Activated CD4-positive, alpha-beta memory T cell treated with anti-CD3 and anti-CD28 coated beads for 36 hours (primary cell): ENCODE measurements at places on chromosomes 12 and 14. TPM values are rescaled to one million over a fixed set of nuclear protein-coding genes. Genes with fewer than 3 reads are reported as not detected.

Gene CCDC177
- total RNA-seq, result not detected

Gene LTA4H
- 110 TPM for total RNA-seq

Gene HOTAIR
- total RNA-seq, result not detected

Gene FOXG1
- not detected for total RNA-seq

Gene OTOGL
- not detected for total RNA-seq

Gene C3AR1
- 0.97 TPM for total RNA-seq

Gene ARMH4
- total RNA-seq, result 0.29 TPM

Gene GYS2
- total RNA-seq, result not detected

Gene LAG3
- 172 TPM for total RNA-seq

Gene C14orf132
- 4.6 TPM for total RNA-seq

Gene CYP27B1
- total RNA-seq, result 8.2 TPM

Gene FAM222A
- 0.55 TPM for total RNA-seq

Gene OR6C70
- total RNA-seq, result not detected

Gene FGF6
- total RNA-seq, result not detected

Gene ERBB3
- total RNA-seq, result 0.82 TPM

Gene MFAP5
- not detected for total RNA-seq

Gene ERGIC2
- total RNA-seq, result 120 TPM

Gene CHST11
- 59.0 TPM for total RNA-seq

Gene CSRP2
- total RNA-seq, result 0.41 TPM

GRCh38 chr12:68521848-68522502, 88.7 kb upstream of the RAP1B start:
- no peak for DNase-seq

DNA sequence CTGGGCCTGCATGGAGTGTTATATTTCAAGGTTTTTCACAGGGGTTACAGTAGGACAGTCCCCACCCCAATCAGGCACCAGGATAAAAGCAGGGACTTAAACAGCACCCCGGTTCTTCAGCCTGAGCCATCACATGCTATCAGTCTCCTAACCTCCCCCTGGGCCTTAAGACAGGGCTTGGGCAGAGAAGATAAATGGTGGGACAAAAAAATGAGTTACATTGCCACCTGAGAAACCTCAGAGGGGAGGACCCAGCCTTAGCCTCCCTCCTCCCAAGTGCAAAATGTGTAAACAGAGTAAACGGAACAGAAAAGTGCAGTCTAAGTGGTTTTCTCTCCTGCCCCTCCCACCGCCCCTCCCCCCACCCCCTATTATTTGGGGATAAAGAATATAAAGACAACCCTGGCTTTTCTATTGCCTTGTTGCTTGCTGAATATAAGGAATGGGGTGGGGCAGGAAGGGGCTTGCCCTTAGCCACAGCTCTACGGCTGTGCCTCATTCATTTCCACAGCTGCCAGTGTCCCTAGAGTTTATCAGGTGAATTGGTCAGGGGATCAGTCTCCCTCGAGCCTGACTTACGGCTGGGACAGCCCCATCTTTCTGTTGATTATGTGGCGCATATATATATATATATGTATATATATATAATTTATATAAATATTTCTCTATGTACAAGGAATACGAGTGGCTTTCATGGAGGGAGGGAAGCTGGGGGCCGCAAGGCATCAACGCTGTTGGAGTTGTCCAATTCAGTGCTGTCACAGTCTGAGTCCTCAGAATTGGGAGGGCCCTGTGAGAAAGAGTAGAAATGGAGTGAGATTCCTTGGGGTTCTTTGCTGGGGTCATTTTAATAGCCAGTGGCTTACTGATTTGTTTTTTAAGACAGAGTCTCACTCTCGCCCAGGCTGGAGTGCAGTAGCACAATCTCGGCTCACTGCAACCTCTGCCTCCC, 18.5 kb downstream of the MAP3K12 start:
- no peak for DNase-seq

- DNase-seq, result peak; percentile 18
Measured at GRCh38 chr12:16939871-16940306, 333.9 kb upstream of the LMO3 start.

DNA sequence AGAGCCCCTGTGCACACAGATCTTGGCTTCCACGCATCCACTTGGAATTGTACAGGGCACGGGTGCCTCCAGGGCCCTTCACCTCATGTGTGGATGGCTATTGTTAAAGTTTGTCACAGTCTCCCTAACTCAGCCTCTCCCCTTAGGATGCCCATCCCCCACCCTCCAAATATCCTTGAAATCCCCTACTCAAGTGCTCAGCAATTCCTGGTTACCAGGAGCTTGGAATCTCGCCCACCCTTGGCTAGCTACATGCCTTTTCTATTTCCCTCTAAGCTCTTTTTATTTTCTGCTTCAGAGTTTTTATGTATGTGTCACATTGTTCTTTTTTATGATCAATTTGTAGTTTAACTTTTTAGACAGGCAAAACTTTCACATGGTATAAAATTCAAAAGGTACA, 13.0 kb upstream of the NR1H4 start:
- DNase-seq, result no peak

DNA sequence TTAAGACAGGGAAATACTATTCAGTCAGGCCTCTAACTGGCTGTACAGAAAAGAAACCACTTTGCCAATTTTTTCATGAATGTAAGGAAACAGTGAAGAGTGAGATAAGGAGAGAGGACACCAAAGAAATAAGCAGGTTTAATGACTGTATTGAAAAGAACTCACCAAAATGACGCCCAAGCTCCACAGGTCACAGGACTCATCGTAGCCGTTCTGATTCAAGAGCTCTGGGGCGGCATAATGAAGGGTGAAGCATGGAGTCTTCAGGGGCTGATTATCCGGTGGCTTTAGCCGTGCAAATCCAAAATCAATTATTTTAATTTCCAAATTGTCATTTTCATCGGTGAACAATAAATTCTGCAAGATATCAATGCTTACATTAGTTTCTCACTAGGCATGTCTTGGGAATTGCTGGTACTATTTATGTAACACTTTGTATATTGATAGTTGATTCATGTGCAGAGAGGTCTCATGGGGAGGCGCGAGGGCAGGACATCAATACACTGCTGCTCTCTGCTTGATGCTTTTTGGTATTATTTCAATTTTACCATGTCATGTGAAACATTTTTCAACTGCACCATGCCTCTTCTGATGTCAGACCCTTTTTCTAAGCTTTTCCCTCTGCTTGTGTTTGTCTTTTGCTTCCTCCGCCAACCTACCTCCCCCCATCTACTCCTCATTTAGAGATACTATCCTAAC, 74.2 kb upstream of the TTC7B start:
- DNase-seq, result no peak

GRCh38 chr12:57730336-57731067, 8.0 kb downstream of the AGAP2 start:
- no peak for DNase-seq

- no peak for DNase-seq
Measured at GRCh38 chr12:3684449-3685051, 68.4 kb downstream of the CRACR2A start.

GRCh38 chr14:56195704-56196103, 77.5 kb downstream of the PELI2 start:
- DNase-seq, result peak; percentile 63

DNA sequence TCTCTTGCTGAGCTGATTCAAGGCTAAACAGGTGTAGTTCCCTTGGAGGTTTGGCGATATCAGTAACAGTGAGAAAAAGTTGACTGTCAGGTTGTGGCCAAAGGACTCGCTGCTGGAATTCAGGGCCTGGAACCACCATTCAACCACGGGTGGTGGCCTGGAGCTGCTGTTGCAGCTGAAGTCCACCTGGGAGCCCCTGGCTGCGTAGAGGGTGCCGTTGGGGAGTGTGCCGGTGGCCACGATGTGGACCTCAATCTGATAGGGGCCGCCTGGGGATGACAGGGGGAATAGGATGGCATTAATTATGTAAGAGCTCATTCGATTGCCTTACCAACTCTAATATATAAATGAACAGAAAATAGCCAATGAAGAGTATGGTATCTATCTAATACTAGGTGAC, 21.2 kb upstream of the WSB2 start:
- no peak for DNase-seq

- no peak for DNase-seq
Measured at GRCh38 chr14:97687944-97688630, 890.9 kb downstream of the VRK1 start.

DNA sequence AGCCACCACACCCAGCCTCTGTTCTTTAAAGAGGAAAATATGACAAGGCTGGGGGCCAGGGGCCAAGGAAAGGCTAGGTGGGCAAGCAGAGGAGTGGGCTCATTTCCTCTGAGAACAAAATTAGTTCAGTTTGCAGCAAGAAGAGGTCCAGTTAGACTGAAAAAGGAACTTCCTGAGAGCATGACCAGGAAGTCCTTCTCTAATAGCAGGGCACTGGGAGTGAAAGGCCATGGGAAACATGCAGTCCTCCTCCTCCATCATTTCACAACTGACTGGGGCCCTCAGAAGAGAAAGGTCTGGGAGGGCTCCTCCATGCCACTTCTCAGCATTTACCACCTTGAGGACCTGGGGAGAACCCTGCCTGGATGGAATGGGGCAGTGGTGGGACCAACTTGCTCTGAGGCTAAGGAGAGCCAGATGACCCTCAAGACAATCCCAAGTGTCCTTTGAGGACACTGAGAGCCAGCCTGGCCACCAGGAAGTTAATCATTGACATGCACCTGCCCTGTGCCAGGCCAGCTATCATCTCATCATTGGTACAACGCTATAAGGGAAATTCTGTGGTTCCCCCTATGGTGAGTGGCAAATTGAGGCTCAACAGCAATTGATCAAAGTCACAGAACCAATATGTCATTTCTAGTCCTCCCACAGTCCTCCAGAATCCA, 2.0 kb downstream of the AQP2 start:
- DNase-seq, result no peak

DNA sequence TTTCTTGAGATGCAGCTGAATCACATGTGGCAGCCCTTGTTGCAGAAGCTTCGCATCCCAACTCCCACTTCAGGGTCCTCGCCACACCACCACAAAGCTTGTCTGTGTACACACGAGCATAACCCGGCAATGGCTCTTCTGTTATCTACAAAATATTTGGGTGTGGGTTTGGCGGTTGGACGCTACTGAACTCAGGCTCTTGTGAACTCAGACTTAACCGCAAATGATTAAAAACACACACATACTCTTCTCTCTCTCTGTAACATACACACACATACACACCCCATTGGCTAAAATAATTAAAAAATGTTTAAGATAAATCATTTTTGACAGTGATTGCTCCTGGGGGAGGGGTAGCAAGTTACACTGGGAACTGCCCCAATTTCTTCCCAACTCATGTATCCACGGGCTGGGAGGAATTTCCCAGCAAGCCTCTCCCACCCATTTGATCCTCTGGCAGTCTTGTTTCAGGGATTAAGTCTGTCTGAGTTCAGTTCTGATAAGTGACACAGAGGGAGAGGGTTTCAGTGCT, 63.7 kb upstream of the MANSC4 start:
- DNase-seq, result no peak

DNA sequence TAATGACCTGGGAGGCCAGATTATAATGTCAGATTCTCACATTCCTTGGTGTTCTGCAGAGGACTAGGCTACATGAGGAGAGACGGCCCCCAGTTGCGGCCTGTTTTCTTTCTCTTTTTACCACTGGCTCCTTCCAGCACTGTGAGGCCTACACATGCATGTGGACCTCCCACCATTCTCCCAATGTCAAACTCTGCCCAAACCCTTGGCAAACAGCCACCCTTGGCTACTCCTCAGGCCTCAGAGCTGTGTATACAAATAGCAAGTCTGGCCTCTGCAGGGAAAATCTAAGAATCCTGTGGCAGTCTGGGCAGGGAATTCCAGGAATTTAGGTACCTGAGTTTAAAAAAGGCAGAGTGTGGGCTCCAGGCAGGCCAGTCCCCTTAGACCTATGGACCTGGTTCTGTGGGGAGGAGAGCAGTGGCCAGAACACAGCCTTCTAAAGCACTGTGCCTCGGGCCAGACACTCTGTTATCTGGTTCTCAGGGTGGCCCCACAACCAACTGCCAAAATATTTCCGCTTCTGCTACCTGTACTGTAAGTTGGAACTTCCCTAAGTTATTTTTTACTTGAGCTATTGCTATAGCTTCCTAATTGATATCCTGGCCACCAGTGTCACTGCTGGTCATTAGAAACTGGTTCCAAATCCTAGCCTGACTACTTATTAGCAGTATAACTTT, 19.9 kb upstream of the NEDD1 start:
- no peak for DNase-seq

DNA sequence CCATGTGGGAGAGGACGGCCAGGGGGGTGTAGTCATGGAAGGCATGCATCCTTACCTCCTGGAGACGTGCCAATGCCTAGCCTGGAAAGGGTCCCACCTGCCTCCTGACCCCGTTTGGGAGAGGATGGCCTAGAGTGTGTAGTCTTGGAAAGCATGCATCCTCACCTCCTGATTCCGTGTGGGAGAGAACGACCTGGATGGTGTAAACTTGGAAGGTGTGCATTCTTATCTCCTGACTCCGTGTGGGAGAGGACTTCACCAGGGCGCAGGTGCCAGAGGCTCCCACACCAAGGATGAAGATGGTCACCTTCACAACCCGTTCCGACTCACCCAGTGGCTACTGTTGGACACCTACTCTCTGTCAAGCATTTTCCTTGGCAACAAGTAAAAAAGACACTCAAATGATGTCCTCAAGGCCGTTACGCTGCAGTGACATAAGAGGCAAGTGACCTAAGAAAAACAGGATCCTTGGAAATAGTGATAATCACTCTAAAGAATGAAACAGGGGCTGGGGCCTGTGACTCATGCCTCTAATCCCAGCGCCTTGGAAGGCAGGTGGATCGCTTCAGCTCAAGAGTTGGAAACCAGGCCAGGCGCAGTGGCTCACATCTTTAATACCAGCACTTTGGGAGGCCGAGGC, 37.5 kb upstream of the FZD10 start:
- no peak for DNase-seq

- no peak for DNase-seq
Measured at GRCh38 chr12:46627686-46628085, 198.1 kb downstream of the SLC38A4 start.

- no peak for DNase-seq
Measured at GRCh38 chr14:56559182-56559581, 20.4 kb upstream of the TMEM260 start.

- peak; percentile 45 for DNase-seq
Measured at GRCh38 chr14:97995038-97995437, 1197.9 kb downstream of the VRK1 start.

DNA sequence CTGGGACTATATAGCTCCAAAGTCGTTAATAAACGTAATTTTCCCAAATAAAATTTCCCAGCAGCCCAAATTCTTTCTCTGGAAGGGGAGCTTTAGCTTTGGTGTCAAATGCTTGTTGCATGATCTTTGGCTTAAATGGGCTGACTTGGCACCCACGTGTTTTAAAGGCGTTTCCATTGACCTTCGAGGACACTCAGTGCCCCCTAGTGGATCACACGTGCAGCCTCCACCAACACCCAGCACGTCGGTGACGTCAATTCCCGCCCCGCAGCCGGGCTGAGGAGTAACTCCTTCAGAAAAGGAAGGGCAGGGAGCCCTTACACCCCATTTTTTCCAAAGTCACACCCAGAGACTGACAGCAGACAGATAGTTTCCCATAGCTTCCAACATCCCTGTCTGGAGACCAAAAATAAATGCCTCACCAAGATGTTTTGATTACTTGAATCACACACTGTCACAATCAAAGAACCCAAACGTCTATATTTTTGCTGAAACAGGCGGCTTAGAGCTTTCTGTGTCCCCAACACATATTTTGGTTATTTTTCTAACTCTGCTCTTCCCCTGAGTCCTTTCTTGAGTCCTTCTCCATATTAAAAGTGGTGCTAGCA, 707.9 kb downstream of the AACS start:
- peak; percentile 28 for DNase-seq
